ENCODE measurements at places on chromosomes 3 and 15.

DNA sequence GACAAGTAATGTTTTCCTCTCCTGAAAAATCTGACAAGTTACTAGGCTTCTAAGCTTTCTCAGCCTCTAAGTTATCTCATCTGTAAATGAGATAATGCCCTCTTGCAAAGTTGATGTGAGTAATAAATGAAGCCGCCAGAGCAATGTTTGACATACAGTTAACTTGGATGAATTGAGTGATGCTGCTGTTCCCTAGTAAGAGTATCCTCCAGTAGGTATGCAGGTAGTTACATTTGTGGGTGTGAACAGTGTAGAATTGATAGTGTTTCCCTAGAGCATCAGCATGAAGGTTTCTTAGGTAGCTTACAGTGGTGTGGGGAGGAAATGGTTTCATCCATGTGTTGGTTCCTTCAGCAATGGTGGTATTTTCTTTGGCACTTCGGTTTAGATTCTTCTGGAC is 3.4 kb downstream of the ATP2C1 start:
- no peak for DNase-seq

DNA sequence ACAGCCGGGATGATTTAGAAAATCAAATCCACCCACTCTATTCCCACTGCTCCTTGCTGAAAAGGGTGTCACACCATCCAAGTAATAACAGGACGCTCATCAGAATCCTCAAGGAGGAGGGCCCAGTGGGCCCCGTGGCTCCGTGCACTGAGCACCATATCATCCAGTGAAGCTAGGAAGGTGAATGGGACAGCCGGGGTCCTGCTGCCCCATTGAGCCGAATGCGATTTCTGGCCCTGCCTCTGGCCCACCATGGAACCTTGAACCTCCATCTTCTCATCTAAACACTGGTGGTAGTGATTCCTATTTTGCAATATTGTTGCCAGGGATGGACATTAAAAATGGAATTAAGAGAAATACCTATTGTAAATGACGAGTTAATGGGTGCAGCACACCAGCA is 99.1 kb upstream of the SLC6A11 start:
- no peak for DNase-seq

GRCh38 chr3:168490981-168491380 is 395.3 kb upstream of the GOLIM4 start:
- DNase-seq, result no peak

- DNase-seq, result no peak
These were observed 283.1 kb downstream of the NEK10 start for GRCh38 chr3:27085829-27086730.

DNA sequence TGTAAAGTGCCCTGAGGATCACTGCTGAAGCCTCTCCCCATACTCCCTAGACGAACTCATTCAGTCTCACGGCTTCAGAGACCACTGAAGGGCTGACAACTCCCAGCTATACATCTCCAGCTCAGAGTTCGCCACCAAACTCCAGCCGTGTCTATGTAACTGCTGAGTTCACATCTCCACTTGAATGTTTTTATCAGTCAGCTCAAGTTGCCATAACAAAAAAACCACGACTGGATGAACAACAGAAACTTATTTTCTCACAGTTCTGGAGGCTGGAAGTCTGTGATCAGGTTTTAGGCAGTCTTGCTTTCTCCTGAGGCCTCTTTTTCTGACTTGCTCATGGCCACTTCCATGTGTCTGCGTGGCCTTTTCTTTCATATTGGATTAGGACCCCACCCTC is 223.0 kb upstream of the LRRFIP2 start:
- DNase-seq, result no peak

- DNase-seq, result no peak
These were observed 48.5 kb downstream of the PIK3CA start for GRCh38 chr3:179196700-179197099.

DNA sequence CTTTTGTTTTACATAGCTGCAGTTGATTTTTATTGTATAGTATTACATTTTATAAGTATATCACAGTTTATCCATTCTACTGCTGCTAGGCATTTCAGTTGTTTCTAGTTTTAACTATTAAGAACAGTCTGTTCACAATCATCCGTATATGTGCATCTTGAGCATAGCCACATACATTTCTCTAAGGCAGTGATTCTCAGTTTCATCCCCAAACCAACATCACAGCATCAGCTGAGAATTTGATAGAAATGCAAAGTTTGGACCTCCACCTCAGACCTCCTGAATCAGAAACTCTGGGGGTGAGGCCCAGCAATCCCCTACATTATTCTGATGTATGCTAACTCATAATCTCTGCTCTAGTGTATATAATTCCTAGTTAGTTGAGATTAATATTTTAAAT is 120.8 kb downstream of the VPS8 start:
- DNase-seq, result no peak

DNA sequence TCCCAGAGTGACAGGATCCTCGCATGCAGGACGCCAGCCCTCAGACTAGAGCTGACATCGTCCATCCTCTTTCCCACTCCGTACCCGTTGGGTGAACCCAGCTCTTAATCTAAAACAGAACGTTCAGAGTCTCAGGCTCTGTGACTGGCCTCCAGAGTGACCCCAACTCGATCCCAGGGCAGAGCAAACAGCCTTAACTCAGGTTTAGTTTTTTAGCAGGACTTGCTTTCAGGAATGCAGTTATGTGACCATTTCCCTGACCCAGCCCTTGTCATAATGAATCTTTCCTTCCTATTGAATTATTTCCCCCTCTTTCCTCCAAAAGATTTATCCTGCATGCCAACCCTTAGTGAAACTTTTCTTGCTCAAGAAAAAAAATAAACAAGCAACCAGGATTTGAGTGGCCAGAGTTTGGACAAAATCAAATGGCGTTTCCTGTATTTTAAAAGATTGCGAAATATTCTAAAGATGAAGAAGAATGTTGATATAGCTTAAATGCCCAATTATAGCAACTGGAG is 47.8 kb upstream of the RARB start:
- no peak for DNase-seq

DNA sequence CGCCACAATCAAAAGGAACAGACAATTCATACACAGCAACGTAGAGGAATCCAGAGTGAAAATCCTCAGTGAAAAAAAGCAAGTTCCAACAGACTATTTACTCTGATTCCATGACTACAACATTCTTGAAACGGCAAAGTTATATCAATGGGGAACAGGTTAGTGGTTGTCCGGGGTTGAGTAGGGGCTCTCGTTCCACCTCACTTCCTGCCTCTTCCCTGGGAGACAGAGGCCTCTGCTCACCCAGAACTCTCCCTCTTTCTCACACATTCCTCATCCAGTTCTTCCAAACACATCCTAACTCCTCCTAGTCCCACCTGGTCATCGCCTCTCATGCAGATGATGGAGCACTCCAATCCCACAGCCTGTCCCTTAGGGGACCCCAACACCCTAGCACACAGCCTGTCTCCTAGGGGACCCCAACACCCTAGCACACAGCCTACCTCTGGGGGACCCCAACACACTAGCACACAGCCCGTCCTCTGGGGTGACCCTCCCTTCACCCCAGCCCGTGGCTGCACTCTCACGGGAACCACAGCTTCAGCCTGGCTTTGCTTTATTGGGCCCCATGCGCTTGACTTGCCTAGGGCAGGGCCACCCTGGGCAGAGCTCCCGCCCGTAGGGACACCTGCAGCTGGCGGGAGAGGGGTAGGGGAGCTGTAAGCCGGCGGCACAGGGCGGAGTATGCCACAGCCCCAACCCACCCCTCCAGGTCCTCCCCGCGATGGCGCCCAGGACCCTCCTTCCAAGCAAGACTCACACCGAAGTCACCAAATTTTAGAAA is 5.2 kb downstream of the OCA2 start:
- DNase-seq, result no peak

DNA sequence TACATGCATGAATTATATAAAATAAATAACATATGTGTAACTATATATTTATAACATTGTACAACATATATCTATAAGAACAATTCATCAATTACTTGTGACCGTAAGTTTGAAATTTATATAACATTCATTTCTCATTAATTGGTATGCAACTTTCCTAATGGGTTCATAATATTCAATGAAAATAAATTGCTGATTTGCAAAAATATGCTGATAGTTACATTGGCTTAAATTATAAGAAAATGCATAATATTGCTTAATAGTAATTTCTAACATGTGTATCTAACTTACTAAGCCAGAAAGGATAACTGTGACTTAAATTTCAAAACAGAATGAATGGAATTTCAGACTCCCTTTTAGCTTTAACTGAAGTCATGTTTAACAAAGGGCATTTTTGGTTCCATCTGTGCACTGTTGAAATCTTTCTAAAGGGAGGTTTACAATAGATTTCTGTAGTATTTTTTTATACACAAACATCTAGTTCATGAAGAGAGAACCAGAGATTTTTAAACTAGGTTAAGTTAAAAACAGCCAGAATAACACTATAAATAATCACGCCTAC is 310.9 kb downstream of the TBC1D5 start:
- DNase-seq, result no peak

DNA sequence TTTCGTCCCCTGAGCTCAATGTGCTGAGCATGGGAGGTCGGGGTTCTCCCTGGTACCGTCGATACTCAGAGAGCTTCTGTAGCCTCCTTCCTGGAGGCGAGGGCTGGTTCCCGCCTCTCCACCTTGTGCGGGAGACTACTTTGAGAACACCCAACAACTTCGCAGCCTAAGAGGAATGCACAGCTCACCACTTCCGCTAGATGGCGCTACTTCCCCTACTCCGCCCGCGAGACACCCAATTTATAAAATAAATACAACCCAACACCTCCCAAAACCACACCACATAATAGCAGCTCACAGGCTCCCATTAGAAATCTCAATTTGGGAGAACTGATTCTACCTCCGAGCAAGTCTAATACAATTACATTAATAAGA is 1.2 kb downstream of the RGMA start:
- DNase-seq, result peak; percentile 65

- no peak for DNase-seq
These were observed 22.1 kb downstream of the MAP2K1 start for GRCh38 chr15:66408675-66409282.

DNA sequence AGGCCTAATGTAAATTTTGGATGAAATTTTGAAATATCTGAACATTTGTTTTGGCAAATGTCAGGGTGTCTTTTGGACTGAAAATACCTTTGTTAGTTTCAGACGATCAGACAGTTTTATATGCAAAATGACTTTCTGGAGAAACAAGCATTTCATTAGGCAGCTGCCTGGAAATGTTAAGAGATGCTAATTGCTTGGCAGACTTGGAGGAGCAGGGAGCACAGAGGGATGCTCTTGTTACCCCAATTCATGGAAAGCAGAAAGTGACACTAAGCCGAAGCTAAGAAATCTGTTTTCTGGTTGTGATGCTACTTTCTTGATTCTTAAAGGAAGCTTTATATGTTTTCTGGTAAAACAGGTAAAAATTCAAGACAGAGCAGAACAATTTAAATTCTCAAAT is 204.3 kb upstream of the GBE1 start:
- DNase-seq, result no peak

GRCh38 chr15:40782609-40783227 is 12.9 kb downstream of the C15orf62 start:
- DNase-seq, result peak; percentile 88

DNA sequence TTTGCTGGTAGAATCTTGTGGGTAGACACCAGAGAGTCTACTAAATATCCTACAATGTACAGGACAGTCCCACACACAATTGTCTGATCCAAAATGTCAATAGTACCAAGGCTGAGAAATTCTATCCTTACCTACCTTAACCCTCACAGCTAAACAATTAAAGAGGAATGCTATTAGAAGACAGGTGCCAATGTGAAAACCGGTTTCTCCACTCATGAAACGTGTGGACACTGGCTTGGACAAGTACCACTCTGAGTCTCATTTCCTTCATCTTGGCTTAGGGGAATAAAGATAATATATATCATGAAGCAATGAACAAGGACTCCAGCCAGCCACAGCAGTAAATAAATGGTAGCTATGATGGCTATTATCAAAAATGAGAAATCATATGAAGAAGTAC is 90.2 kb downstream of the RFTN1 start:
- DNase-seq, result no peak
